ENCODE measurements at places on chromosomes 12 and 14.

- DNase-seq, result no peak
These were observed 175.5 kb downstream of the PTPRO start for GRCh38 chr12:15497671-15498292.

GRCh38 chr14:96991226-96991625 is 194.0 kb downstream of the VRK1 start:
- DNase-seq, result no peak

- DNase-seq, result no peak
These were observed 62.7 kb downstream of the EEA1 start for GRCh38 chr12:92866418-92866817.

DNA sequence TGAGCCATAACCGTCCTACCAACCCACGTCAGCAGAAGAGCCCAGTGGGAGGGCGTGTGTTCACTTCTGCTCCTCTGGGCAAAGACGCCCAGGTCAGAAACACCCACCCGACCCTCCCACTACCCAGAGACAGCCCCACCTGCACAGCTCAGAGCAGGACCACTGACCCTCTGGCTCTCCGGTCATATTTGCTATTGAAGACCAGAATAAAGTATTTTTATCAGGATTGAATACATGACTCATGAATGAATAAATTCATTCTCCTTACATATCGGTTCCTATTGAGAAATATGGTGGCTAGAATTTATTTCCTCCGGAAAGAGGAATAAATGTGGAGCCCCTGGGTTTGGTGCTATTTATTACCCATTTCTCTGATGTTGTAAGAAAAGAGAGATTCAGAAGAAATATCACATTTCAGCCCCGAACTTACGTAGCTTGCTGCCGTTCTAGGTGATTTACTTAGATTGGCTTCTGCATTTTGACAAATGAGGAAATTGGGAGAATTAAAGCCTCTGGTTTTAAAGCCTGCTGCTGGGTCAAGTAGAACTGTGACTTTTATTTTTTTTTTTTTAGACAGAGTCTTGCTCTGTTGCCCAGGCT is 36.4 kb upstream of the P2RX7 start:
- no peak for DNase-seq

- DNase-seq, result no peak
These were observed 58.9 kb upstream of the RIC8B start for GRCh38 chr12:106715582-106715981.

GRCh38 chr12:14982991-14983390 is 10.1 kb downstream of the PDE6H start:
- no peak for DNase-seq

DNA sequence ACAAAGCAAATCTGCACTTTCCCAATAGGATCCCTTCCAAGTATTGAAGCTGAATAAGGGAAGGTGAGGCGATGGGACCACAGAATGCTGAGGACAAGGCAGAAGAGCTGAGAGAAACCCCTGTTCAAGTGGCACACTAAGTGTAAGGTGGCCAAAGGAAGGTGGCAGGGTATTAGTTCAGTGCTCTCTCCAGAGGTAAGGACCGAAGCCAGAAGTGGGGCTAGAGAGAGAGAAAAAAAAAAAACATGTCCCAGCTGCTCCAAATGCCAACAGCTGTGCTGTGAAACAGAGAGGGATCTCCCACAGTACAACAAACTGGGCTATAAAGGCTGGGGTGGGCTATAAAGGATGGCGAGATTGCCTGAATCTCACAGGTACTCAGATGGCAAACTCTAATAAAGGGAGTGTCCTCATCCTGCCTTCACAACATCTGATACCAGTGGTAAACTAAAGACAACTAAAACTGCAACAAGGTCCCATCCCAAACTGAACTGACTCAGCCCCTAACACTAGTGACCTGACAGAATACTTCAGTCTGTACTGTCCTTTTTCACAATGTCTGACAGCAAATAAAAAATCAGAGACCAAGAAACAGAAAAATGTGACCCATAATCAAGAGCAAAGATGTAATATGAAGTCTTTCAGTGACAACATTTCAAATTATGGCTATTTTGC is 47.9 kb downstream of the CDK17 start:
- DNase-seq, result no peak

- DNase-seq, result no peak
These were observed 133.9 kb downstream of the SPTSSA start for GRCh38 chr14:34328178-34328577.

- DNase-seq, result no peak
These were observed 106.5 kb downstream of the KCNH5 start for GRCh38 chr14:62938778-62939177.

DNA sequence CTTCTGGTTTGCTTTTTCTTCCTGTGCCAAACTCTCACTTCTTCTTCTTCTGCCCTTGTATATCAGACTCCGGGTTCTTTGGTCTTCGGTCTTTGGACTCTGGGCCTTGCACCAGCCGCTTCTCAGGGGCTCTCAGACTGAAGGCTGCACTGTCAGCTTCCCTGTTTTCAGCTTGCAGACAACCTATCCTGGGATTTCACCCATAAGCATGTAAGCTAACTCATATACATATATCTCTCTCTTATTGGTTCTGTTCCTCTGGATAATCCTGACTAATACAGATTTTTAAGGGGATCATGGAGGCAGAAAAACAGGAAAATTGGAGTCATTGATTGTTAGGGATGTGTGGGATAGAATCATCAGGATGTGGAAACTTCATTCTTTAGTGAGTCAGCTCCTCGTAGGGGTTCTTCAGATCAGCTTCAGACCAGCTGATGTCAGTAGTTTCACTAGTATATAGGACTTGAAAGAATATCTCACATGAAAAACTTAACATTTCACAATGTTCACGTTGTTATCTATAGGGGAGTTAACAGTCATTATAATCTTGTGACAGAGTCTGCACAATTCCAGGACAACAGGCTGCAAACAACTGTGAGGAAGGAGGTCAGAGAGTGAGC is 102.9 kb downstream of the RASSF9 start:
- no peak for DNase-seq

- DNase-seq, result no peak
These were observed 141.1 kb downstream of the AKAP6 start for GRCh38 chr14:32470161-32470715.

- no peak for DNase-seq
These were observed 77.6 kb upstream of the DACT1 start for GRCh38 chr14:58560208-58560607.

- no peak for DNase-seq
These were observed 103.8 kb upstream of the FKBP4 start for GRCh38 chr12:2691006-2691344.

DNA sequence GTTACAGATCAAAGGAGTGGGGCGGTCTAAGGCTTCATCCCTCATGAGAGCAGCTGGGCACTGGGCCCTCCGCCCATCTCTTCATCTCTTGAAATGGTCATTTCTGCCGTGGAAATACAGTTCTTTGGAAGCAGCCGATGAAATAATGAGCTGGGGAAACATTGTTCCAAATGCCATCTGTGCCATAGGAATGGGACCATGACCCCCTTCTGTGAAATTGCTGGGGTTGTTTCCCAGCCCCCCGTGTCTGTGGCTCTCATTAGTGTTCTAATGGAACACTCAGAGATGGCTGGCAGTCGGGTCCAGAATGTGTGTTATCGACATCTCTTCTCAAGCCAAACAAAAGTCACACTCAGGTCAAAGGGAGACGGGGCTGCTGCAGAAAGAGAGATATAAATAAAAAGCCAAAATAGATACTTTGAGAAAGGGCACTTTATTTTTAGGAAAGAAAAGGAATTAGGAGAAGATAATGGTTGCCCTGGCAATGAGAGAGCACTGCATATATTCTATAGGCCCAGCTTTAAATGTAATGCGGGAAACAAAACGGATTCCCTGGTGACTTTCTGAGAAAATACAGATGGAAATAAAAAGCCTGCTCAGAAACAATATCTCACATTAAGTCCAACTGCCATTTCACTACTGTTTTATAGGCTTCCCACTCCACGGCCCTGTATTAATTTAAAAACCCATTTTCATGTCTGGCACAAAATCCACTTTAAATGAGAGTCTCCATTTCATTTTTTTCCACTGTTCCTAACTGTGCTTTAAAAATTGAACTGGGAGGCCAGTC is 107.1 kb downstream of the TTC8 start:
- DNase-seq, result no peak

DNA sequence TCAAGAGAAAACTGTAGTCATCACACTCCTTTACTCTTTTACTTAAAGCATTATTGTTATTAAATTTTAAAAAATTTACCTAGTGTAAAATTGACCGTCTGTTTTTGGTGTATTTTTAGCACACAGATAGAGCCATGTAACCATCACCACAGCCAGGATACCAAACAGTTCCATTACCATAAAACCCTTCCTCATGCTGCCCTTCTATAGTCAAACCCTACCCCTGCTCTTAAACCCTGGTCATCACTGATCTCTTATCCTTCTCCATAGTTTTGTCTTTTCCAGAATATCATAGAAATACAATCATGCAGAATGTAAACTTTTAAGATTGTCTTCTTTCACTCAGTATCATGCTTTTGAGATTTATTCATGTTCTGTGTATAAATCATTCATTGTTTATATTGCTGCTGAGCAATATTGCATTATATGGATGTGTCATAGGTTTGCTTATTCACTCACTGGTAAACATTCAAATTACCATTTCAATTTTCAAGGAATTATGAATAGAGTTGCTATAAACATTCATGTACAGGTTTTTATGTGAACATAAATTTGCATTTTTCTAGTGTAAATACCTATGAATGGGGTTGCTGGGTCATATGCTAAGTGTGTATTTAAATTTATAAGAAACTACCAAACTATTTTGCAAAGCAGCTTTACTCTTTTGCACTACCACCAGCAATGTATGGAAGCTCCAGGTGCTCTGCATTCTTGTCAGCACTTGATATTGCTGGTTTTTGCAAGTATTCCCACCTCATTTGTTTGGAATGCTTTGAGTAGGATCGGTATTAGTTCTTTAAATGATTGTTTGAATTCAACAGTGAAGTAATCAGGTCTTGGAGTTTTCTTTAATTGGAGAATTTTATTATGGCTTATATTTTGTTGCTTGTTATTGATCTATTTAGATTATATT is 125.5 kb downstream of the LMNTD1 start:
- no peak for DNase-seq

GRCh38 chr14:53865711-53866110 is 90.9 kb downstream of the BMP4 start:
- DNase-seq, result no peak

DNA sequence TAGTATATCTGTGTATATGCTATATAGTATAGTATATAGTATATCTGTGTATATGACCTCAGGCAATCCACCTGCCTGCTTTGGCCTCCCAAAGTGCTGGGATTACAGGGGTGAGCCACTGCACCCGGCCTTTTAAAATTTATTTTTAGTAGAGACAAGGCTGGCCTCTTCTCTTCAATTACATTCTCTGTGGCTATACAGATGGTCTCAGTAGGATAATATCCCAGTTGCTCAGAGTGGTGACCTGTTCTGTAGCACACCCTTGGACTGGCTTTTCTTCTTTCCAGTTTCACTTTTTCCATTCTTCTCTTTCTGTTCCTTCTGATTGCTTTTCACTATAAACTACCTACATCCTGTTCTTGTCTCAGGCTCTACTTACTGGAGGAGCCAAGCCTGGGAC is 3.1 kb upstream of the NFATC4 start:
- no peak for DNase-seq

DNA sequence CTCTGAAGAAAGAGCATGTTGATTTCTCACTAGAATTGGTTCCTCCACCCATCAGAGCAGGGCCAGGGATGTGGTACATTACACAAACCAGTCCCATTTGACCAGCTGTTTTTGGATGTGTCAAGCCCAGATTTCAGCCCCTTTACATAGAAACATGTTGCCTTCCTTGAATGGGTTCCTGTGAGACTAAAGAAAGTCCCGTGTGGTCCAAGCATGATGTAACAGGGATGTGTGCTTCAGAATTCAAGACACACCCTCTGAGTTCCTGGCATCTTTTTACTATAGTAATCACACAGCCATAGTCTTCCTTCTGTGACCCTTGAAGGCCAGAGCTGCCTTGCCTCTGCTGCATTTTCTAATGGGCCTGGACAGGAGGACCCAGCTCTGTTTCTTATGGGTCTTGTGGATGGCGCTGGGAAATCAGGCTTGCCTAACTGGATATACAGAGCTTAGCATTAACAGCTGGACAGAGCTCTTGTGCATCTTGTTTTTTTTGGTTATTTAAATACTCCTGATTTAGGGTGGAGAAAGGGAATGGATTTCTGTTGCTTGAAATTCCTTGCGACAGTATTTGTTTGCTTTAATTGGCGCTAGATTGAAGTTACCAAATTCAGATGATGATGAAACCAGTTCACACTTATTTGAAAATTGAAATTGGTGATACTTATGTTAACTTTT is 341.0 kb downstream of the ZFP36L1 start:
- peak; percentile 76 for DNase-seq

- no peak for DNase-seq
These were observed 28.2 kb downstream of the KIAA0586 start for GRCh38 chr14:58455593-58456265.

- DNase-seq, result no peak
These were observed 7.3 kb downstream of the SYNE2 start for GRCh38 chr14:63860146-63860545.

DNA sequence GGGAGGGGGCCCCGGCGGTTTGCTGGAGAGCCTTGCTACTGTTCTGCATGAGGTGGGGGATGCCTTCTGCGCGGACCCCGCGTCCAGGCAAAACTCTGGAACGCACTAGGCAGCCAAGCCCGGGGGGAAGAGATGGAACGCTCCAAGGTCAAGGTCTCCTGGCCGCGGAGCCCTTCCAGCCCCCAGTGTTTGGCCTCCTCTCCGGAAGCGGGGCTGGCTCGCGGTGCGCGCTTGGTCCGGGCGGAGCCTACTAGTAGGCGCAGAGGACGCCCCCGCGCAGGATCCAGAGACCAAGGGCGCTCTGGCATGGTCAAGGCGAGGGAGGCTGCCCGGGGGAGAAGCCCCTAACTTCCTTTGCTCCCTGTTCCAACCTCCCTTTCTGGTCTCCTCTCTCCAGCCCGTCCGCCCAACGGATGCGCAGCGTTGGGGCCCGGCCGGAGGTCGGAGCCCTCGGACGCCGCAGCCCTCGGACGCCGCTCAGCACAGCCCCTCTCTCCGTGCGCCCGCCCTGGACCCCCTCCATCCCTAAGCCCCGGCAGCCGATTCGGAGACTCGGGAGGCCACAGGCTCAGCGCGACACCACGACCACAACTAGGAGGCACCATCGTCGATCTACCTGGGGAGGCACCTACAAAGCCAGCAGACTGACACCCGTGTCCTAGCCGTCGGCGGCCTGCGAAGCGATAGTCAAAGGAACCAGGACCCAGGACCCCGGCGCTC is 669 bp upstream of the KCNK13 start:
- no peak for DNase-seq

DNA sequence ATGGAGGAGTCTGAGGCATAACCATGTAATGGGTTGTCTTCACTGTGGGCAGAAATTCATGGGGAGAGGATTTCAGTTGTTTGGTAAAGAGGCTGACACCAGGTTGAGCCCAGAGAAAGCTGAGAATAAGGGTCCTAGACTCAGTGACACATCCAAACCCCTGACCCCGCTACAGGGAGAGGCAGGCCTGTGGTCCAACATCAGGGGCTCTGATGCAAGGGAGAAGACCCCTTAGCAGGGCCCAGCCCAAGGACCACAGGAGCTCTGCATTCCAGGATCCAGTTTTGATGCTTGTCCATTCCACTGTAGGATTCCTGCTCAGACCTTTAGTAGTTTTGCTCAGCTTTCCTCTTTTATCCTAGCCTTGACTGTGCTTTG is 15.5 kb downstream of the GPR68 start:
- DNase-seq, result no peak

Data from forelimb muscle (tissue), 1 donor.